ENCODE measurements at places on chromosomes 3 and 15.

- no peak for DNase-seq
These were observed 245.7 kb downstream of the ADAMTSL3 start for GRCh38 chr15:83899670-83900069.

DNA sequence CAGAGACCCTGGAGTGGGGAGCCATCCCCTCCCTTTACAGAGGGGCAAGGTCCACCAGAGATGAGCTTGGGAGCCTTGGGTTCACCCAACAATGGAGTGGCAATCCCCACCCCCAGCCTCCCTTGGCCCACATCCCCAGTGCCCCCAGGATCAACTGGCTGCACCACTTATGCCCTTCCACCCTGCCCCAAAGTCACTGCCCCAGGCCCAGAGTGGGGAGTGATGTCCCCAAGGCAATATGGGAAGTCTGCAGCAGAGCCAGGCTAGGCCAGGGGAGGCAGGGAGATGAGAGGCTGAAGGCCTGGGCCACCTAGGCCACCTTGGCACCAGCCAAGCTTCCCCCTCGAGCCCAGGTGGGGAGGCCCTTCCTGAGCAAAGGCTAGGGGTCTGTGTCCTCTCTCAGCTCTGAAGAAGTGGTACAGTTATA, 145.5 kb downstream of the SMAD6 start:
- no peak for DNase-seq

DNA sequence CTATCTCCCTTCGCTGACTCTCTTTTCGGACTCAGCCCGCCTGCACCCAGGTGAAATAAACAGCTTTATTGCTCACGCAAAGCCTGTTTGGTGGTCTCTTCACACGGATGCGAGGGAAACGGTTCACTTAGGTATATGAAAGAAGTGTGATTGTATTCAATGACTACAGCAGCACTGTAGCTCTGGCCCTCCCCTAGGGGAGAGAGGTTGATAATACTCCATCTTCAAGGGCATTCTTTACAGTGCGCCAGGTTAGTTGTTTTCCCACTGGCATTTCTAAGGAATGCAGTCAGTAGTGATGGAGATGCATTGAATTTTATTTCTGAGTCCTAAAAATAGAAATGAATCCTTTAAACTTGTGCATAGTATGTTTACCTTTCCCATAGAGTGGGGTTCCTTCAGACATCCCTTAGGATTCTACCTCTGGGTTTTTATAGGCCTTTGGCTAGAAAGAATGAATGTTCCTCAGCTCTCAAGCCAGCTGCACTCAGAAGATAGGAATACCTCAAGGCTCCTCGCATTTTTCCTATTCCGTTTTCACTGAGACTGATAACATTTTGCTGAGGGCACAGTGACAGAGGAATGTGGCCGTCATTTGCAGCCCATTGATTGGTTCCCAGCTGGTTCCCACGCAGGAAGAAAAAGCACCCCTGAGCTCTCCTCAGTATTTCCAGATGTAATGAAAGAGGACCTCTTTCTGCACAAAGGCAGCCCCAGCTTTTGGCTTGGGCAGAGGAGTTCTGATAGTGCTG, 131.8 kb upstream of the C2CD4B start:
- DNase-seq, result no peak

GRCh38 chr3:122964811-122965210, 62.8 kb downstream of the SEMA5B start:
- no peak for DNase-seq

GRCh38 chr3:135041601-135042000, 246.5 kb downstream of the EPHB1 start:
- no peak for DNase-seq

DNA sequence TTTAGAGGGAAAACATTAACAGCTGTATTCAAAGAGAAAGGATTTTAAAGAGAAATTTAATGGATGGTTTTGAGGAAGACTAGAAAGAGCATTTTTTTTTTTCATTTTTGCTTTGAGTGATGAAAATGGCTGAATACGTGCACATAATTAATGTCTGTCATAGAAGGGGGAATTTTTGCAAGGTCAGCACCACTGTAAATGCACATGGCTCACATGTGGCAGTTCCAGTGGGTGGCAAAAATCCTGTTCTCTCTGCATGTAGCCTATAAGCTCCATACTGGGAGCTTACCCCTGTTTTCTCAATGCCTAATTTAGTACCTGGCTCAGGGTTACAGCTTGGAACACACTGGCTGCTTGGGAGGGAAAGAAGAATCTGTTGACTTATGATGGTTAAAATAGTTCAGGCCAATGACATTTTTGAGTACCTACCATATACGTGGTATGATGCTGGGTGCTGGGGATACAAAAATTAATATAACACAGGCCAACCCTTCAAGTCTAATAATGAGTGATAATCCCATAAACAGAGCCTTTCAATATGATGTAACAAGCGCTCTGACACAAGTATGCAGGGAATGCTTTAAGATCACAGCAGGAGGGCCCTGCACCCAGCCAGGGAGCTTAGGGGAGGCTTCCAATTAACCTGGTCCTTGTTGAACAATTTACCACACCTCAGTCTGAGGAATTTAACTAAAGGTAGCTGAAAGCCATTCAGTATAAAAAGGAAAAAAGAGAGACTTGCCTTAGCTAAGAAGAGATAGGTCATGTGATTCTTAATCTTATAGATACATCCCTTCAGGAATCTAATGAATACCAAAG, 33.0 kb downstream of the HSPBAP1 start:
- DNase-seq, result no peak

DNA sequence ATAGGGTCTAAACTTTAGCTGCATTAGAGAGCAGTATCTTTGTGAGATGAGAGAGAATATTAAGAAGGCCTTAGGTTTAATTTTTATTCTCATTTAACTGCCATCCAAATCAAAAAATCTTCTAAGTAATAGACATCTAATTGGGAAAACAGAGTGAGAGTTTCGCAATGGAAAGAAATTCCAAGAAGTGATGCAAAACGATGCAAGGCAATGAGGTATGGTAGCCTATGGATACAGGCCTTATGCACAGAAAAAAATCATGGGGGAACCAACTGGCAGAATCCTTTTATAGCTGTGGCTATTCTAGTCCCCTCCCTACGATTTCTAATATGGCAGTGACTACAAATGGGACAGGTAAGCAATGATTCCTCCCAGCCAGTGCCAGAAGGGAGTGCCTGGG, 225.9 kb downstream of the GREM1 start:
- DNase-seq, result no peak

GRCh38 chr3:2948882-2949281, 161.3 kb downstream of the IL5RA start:
- DNase-seq, result no peak

- no peak for DNase-seq
These were observed 44.4 kb downstream of the SPSB4 start for GRCh38 chr3:141095546-141095937.

DNA sequence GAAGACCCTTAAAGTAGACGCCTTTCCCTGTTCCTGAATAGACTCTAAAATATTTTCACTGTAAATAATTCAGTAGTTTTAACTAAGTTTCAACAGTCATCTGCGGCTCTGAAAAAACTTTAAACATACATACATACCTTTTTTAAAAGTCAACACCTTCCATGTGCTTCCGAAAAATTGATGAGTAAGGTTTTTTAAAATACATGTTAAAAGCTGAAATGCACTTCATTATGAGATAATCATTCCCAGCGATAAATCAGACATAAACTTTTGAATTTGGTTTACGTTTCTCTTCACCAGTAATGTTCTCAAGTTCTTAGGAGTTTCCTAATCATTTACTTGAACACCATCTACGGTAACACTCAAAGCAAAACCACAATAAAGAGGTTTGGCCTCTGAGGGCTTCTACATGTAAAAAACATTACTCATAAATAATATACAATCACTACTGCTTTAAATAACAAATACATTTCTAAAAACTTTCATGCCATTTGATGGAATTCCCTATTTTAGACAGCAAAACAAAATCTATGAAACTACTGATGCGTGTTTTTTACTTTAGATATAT, 403.5 kb downstream of the SHQ1 start:
- no peak for DNase-seq

DNA sequence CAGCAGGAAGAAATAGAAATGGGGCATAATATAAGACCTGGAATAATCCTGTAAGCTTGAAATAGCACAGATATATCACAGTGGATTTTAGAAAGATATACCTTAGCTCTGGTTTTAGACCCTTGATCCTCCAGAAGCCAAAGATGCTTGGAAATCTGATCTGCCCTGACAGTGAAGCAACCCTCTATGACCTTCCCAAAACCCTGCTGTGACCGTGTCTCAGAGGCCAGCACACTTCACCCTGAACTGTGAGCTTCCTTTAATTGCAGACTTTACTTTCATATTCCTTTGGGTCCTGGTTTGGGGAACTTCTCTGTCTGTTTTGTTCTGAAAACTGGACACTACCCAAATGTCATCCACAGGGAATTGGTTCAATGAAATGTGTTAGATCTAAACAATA, 13.0 kb downstream of the MECOM start:
- no peak for DNase-seq

- no peak for DNase-seq
These were observed 83.8 kb upstream of the FNDC3B start for GRCh38 chr3:171955598-171955997.

Data from GF-D8 (cell line).